ENCODE measurements at places on chromosomes 12 and 14.

- peak; percentile 27 for DNase-seq
These were observed 699 bp downstream of the KTN1 start for GRCh38 chr14:55580470-55581341.

- DNase-seq = no peak
These were observed 89.8 kb upstream of the SFSWAP start for GRCh38 chr12:131620946-131621681.

- no peak for DNase-seq
These were observed 2.0 kb downstream of the ITPR2 start for GRCh38 chr12:26830783-26831551.

- peak; percentile 77 for DNase-seq
These were observed 122.1 kb downstream of the PRKD1 start for GRCh38 chr14:29805415-29806123.

GRCh38 chr14:59538936-59539335, 37.7 kb downstream of the CCDC175 start:
- DNase-seq = no peak

- DNase-seq = no peak
These were observed 71.8 kb downstream of the LRP6 start for GRCh38 chr12:12195081-12195480.

GRCh38 chr12:22268406-22268805, 66.1 kb downstream of the ST8SIA1 start:
- DNase-seq = no peak

DNA sequence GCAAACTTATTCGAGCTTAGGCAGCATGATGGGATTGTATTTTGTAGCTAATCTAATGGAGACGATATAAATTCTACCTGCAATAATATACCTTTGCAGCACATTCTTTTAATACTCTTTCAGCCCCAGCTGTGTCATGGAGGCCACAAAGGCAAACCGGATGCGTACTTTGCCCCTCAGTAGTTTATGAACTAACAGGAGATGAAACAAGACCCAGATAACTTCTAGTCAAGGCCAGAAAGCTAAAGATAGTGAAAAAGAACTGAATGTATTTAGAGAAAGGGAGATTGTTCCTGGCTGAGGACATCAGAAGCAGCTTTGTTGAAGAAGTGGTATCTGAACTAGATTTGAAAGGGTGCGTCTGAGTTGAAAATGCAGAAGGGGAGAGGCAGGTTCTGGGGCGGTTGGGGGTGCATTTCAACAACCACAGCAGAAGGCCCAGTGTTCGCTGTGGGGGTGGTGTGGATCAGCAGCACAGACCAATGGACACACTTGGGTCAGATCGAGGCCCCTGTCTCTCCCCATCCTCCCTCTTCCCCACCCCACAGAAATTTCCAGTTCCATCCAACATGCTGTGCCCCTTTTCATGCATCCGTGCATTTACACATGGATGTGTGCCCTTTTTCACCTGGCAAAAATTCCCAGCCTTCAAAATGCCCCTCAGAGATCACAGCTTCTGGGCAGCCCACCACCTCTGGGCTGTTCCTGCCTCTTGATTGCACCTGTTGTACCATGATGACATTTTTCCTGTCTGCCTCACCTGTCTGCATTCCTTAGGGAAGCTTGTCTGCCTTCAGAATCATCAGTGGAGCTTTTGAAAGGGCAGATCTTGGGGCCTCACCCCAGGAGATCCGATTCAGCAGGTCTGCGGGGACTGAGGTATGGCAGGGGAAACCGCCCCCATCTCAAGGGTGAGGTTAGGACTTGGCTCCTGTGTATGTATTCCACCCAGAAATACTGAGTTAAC, 2.2 kb downstream of the ZNF839 start:
- peak; percentile 92 for DNase-seq
